Chondrocyte (in vitro differentiated cells): ENCODE measurements at places on chromosomes 6 and 20. TPM values are rescaled to one million over a fixed set of nuclear protein-coding genes. Genes with fewer than 3 reads are reported as not detected.
A peak's percentile ranks its signal among the peaks of the same experiment; 100 is the strongest.

RUNX2 gene
- total RNA-seq: 12.2 to 20.4 TPM (median 14.0 TPM) in 3 replicates

PHACTR1 gene
- total RNA-seq: 2.1 to 3.7 TPM (median 2.5 TPM) in 3 replicates

RAB44 gene
- not detected in 3 replicates for total RNA-seq

GRCh38 chr20:43916073-43916880 lies 1.6 kb downstream of the TOX2 start:
- peaks cover 9% of the 10 kb centered on the region for H3K36me3 ChIP-seq
- H3K27me3 ChIP-seq: peaks cover 70% of the 10 kb centered on the region
- H3K4me1 ChIP-seq: peaks cover 16% of the 10 kb centered on the region
- peak overlapping the region; percentile 71 for H3K4me3 ChIP-seq
- no peak overlapping the region for H3K27ac ChIP-seq

GRCh38 chr6:12557765-12558164 lies 158.8 kb upstream of the PHACTR1 start:
- H3K36me3 ChIP-seq: peaks cover 6% of the 10 kb centered on the region
- H3K4me1 ChIP-seq: peaks cover 15% of the 10 kb centered on the region
- H3K4me3 ChIP-seq: no peak overlapping the region
- no peaks in the 10 kb centered on the region for H3K27me3 ChIP-seq
- no peak for DNase-seq

GRCh38 chr6:62716719-62717118 lies 430.7 kb upstream of the KHDRBS2 start:
- no peaks in the 10 kb centered on the region for H3K4me1 ChIP-seq
- no peak overlapping the region for H3K27ac ChIP-seq
- no peak for DNase-seq
- no peak overlapping the region for H3K4me3 ChIP-seq

DNA sequence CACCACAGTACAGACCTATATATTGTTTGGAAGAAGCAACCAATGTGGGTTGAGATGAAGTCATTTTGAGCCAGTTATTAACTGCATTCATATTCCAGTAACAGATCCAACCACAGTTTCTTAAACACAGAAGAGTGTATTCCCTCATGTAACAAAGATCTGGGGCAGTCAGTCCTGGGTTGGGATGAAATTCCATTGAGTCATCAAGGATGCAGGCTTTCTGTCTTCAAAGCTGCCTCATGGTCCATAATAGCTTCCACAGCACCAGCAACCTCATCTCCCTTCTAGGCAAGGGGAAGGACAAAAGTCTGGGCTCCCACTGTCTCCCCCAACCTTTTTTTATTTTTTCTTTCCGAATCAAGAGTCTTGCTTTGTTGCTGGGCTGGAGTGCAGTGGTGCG lies 2.9 kb upstream of the SOD2 start:
- no peak for DNase-seq
- H3K4me3 ChIP-seq: no peak overlapping the region
- H3K27ac ChIP-seq: no peak overlapping the region
- peaks cover 31% of the 10 kb centered on the region for H3K4me1 ChIP-seq
- no peaks in the 10 kb centered on the region for H3K27me3 ChIP-seq

- no peak overlapping the region for H3K4me3 ChIP-seq
- no peak overlapping the region for H3K27ac ChIP-seq
- H3K4me1 ChIP-seq: peaks cover 19% of the 10 kb centered on the region
Observed at GRCh38 chr6:112257178-112257855, 3.0 kb upstream of the LAMA4 start.

- H3K4me3 ChIP-seq: no peak overlapping the region
- peaks cover 11% of the 10 kb centered on the region for H3K27me3 ChIP-seq
- no peak for DNase-seq
- no peaks in the 10 kb centered on the region for H3K36me3 ChIP-seq
Observed at GRCh38 chr20:4280731-4281130, 265.4 kb upstream of the RNF24 start.

DNA sequence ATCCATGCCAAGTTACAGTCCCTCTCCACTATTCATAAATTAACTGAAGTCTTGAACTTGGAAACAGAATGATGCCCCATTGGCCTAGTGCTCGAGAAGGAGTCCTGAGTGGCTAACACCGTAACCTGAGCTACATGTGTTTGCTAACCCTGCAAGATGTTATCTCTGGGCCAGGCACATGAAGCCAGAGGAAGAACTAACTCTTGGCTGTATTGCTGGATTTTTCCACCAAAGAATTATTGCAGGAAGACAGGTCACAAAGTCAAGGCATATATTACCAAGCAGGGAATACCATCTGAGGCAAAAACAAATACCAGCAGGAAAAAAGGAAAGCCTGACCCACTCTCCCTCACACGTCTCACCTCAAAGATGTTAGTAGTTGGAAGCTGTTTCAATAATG lies 148.9 kb upstream of the PHACTR1 start:
- H3K27me3 ChIP-seq: no peaks in the 10 kb centered on the region
- H3K27ac ChIP-seq: no peak overlapping the region
- H3K36me3 ChIP-seq: peaks cover 5% of the 10 kb centered on the region
- peaks cover 9% of the 10 kb centered on the region for H3K4me1 ChIP-seq

GRCh38 chr6:89186762-89187161 lies 30.4 kb downstream of the GABRR1 start:
- H3K27me3 ChIP-seq: peaks cover 14% of the 10 kb centered on the region
- no peak for DNase-seq
- H3K36me3 ChIP-seq: no peaks in the 10 kb centered on the region
- H3K4me3 ChIP-seq: no peak overlapping the region
- no peak overlapping the region for H3K27ac ChIP-seq
